ENCODE measurements at places on chromosomes 4 and X.
A peak's percentile ranks its signal among the peaks of the same experiment; 100 is the strongest.

GRCh38 chr4:119933606-119934005, 133.0 kb downstream of the MAD2L1 start:
- DNase-seq, result no peak

- no peak for DNase-seq
Observed at GRCh38 chrX:100368167-100368566, 41.9 kb downstream of the PCDH19 start.

- DNase-seq, result no peak
Observed at GRCh38 chr4:159206427-159206871, 103.6 kb downstream of the RAPGEF2 start.

GRCh38 chrX:10903523-10903922, 207.6 kb upstream of the HCCS start:
- no peak for DNase-seq

DNA sequence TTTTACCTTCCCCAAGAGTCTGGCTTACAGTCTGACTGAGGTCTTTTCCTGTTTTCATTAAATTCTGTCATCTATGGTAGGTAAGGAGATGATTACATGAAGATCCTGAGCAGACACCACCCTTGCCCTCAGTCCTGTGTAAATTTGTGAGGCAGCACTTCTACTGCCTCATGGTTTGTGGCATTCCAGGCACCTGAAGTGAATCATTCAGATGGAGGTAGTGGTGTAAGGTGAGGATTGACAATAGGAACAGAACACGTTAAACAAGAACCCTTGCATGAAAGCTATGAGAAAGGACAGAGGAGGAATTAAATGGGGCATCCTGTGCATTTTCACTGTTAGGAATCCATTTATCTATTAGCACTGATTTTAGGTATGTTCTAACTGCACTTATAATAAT, 618.6 kb downstream of the TLL1 start:
- no peak for DNase-seq

GRCh38 chrX:120746153-120746552, 116.3 kb upstream of the C1GALT1C1 start:
- no peak for DNase-seq

DNA sequence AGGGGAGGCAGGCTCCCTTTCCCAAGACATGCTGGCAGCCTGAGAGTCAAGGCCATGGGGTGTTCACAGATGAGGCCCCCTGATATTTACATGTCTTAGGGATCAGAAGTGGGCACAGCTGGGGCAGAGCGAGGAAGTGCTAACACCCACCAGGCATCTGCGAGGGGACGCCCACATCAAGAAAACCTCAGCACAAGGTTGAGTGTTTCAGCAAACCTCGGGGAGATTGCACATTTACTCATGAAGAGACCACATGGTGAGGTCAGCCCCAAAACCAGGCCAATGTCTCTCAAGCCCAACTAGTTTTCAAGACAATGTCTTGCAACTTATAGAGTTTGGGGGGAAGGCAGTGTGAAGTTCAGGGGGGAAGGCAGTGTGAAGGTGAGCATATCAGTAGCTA, 55.2 kb downstream of the CLNK start:
- no peak for DNase-seq

- DNase-seq, result no peak
Observed at GRCh38 chr4:181784881-181785280, 458.3 kb upstream of the TENM3 start.

GRCh38 chr4:151302432-151302831, 23.0 kb downstream of the SH3D19 start:
- DNase-seq, result no peak

DNA sequence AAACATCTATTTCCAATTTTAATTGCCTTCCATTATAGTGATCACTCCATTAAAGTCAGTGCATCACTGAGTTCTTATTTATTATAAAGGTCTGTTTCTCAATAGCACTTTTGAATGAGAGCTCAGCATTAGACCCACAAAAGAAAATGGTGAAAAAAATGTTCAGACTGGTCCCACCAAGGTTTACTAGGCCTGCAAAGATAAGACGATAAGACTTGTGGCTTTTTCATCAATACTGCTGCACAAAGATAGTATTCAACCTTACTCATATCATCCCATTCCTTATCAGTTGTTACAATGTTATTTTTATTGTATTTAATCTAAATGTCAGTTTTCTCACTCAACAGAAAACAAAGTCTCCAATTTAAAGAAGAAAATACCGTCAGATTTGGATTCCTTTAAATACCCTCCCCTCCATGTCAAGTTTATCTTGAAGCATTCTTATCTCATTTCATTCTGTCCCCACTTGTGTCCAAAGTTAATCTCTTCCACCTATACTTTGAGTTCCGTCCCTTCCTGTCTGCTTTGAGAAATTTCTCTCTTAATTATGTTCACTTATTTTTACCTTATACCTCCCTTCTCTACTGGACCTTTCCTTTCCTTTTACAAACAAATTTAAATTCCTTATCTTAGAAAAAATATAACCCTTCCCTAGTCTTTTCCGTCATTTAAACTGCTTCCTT, 140.0 kb downstream of the GASK1B start:
- no peak for DNase-seq

- no peak for DNase-seq
Observed at GRCh38 chr4:156779774-156780173, 191.8 kb downstream of the PDGFC start.

- DNase-seq, result no peak
Observed at GRCh38 chr4:140252141-140252741, 98.3 kb upstream of the MAML3 start.

- DNase-seq, result no peak
Observed at GRCh38 chrX:119688911-119689321, 4.1 kb downstream of the SEPTIN6 start.

DNA sequence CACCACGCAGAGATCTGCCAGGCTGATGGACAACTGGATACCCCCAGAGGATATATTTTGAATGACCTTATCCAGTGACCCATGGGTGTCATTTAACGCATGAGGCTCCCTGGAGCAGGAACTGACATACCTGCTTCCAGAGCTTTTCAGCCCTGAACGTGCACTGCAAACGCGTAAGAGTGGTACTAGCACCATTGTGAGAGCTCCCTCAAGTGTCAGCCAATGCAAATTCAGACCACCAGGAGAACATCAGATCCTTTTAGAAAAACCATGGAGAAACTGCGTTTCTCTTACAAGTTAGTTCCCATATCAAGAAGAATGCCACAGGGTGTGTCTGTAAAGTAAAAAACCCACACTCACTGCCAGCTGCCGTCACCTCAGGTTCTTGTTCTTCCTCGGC, 7.3 kb downstream of the TREX2 start:
- peak; percentile 1 for DNase-seq

Measured in NT2/D1 (cell line).